Occipital lobe (tissue), 3 donors: ENCODE measurements at places on chromosomes 13 and 19.

- DNase-seq: no peak
Measured at GRCh38 chr13:100533588-100534041, 55.0 kb downstream of the GGACT start.

GRCh38 chr13:59236944-59237343 lies 926.8 kb downstream of the DIAPH3 start:
- no peak for DNase-seq

DNA sequence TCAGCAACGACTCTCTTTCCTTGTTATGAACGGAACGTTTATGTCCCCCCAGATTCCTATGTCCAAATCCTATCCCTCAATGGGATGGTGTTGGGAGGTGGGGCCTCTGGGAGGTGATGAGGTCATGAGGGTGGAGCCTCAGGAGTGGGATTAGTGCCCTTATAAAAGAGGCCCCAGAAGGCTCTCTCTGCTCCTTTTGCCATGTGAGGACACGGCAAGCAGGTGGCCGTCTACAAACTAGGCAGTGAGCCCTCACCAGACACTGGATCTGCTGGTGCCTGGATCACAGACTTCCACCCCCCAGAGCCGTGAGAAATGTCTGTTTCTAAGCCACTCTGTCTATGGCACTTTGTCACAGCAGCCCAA lies 53.2 kb downstream of the EPS15L1 start:
- DNase-seq: no peak

DNA sequence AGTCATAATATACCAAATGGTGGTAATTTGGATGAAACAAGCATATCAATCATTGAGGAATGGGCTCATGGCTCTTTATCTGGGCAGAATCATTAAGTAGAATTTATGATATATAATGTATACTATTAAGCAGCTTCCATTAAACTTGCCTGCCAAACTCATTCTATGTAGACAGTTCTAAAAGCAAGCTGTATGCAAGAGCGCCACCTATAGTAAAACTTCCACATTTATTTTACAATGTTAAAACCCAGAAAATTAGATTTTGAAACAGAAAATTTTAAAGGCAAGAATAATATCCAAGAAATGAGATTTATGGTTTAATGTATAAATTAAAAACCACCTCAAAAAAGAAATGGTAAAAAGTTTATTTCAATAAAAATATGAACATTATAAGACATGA lies 161.5 kb downstream of the MZT1 start:
- DNase-seq: no peak

GRCh38 chr13:108573455-108573854 lies 56.0 kb upstream of the MYO16 start:
- DNase-seq: no peak

GRCh38 chr19:43623889-43624670 lies 4.7 kb upstream of the ZNF428 start:
- no peak for DNase-seq

- DNase-seq: no peak
Measured at GRCh38 chr13:99983499-99984401, 2.2 kb downstream of the ZIC2 start.

DNA sequence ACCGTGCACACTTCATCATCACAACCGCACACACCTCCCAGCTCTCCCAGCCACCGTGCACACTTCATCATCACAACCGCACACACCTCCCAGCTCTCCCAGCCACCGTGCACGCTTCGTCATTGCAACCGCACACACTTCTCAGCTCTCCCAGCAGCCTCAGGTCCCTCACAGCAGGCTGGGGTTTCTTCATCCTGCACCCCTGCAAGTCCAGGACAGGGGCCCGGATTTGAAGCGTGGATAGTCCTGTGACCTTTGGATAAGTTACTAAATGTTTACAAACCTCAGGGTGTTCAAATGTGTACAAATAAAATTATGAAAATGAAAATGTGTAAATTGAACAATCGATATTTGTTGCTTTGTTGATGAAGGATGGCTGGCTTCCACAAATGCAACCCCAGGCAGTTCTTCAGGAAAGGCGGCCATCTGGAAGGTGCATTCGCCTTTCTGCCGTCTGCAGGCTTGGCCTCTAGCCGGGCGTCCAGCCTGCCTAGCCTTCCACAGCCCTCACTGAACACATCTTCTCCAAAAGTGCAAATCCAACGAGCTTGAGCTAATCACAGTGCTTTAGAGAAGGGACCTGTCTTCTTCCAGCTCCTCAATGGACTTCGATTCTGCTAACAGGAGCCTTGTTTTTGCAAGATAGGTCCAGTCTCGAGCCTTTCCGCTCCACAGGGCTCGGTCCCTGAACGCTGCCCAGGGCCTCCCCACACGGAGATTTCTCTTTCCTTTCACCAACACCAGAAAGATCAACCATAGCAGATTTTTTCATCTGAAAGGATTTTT lies 74.2 kb downstream of the SPACA7 start:
- DNase-seq: no peak

GRCh38 chr19:45179072-45179891 lies 698 bp downstream of the BLOC1S3 start:
- no peak for DNase-seq

DNA sequence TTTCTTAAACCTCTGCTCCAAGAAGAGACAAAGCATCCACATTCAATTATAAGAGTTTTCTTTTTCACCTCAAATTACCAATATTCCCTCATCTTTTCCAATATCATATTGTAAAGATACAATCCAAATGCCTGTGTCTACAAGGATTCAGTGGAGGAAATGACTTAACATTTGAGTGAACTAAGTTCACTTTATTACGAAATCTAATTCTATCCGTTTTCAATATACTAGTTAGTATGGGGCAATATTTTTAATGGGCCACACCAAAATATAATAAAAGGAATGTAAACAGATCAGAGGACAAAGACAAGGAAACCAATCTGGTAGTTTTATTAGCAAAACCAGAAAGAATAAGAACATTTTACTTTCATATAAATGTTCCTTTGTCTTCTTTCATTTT lies 136.0 kb downstream of the DCLK1 start:
- no peak for DNase-seq

DNA sequence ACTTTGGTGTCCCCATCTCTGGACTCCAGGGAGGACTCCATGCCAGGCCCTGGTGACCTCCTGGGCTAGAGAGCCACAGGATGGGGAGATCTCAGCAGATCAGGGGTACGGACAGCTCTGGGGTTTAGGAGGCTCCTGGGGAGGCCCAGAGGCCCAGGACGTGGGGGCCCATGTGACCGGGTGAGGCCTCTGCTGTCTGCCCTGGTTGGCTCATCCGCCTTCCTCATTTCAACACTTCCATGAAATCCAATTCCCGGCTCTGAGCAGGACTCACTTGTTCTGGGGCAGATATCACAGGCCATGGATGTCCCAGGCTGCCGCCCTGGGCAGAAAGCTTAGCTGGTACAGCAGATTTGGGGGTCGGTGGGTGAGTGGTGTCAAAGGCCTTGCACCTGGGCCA lies 1.1 kb upstream of the PRAM1 start:
- no peak for DNase-seq

GRCh38 chr13:40660141-40660664 lies 6.2 kb downstream of the FOXO1 start:
- no peak for DNase-seq

DNA sequence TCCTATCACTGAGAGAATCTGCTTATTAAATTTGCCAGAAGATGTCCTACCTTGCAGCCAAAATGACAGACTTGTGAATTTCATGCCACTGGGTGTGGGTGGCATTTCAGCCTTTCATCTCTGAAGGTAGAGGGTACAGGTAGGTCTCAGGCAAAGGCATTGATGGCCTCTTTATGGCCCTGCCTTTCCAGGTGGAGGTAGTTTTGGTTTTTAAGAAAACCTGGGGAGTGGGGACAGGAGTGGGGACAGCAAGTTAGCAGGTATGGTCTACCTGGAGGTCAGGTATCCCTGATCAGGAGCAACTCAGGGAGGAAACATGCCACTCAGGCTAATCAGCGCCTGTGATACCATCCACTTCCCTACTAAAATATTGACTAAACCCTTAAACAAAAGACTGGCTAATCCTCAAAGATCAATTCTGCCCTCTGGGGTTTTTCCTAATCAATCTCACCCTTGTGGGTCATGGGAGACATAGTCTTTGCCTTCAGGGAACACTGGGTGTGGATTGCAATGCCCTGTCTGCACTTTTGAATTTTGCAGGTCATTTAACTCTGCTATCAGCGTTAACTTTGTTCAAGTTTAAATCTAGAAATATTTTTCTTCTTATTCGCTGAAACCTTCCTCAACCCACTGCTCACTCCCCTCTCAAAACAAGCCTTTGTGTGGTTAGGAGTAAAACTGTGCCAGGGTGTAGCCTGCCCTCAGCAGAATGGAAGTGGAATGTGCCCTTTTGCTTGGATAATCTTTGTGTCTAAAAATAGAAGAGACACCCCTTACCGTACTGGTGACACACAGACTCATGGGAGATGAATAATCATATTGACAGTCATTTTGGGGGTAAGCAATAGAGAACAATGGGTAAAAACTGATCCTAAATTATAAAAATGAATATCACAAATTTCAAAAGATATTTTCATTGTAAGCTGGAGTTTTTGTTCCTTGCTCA lies 233.7 kb downstream of the COG6 start:
- no peak for DNase-seq

GRCh38 chr13:52130641-52131040 lies 1.8 kb upstream of the NEK5 start:
- DNase-seq: no peak

GRCh38 chr13:81609335-81609734 lies 1268.4 kb upstream of the SPRY2 start:
- DNase-seq: no peak

GRCh38 chr19:566403-566802 lies 6.0 kb upstream of the BSG start:
- no peak for DNase-seq

- no peak for DNase-seq
Measured at GRCh38 chr19:14106840-14107239, 10.7 kb downstream of the PRKACA start.

- no peak for DNase-seq
Measured at GRCh38 chr13:77623806-77624205, 73.7 kb upstream of the SLAIN1 start.

DNA sequence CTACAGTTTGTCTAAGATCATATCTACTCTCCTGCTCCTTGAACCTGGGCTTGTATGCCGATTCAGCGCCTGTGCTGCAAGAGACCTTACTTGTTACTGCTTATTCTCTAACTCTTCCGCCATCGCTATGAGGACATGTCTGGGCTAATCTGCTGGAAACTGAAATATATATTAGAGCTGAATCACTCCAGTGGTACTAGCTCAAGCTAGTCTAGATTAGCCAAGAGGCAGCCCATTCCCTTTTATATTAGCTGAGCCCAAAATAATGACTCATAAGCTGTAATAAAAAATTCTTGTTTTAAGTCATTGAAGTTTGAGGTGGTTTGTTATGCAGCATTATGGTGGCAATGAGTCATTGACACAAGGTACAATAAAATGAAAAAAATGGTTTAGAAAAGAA lies 52.8 kb downstream of the SLC6A16 start:
- DNase-seq: no peak

DNA sequence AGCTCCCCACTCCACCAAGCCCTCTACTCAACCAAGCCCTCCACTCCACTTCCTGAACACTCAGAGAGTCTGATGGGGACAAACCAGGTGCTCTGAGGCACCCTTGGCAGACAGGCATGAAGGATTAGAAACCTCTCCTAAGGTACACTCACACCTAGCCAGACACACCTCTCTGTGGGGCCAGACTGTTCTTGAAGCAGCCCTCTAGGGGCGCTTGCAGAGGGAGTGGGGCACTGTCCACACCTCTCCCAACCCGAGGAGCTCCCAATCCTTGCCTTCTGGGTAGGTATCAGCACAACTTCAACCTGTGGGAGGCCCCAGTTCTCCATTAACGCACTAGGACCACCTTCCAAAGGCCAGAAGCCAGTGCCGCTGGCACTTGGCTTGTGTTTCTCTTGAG lies 108.7 kb upstream of the VSTM2B start:
- DNase-seq: no peak

DNA sequence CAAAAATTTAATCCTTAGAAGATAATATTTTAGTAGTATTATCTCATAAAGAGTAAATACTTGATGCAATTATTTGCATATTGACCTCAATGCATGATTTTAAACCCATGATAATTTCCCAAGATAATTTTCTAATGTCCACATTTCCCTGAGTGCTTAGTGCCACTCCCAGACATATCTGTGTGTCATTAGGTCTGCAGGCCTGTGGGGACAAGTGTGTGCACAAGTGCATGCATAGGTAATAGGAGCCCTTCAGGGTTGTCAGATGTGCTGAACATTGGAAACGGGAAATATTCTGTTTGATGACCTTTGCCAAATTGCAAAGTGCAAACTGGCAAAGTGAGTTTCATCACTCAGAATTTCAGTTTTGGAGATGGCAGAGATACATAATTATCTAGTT lies 369.9 kb downstream of the KLF5 start:
- DNase-seq: no peak

DNA sequence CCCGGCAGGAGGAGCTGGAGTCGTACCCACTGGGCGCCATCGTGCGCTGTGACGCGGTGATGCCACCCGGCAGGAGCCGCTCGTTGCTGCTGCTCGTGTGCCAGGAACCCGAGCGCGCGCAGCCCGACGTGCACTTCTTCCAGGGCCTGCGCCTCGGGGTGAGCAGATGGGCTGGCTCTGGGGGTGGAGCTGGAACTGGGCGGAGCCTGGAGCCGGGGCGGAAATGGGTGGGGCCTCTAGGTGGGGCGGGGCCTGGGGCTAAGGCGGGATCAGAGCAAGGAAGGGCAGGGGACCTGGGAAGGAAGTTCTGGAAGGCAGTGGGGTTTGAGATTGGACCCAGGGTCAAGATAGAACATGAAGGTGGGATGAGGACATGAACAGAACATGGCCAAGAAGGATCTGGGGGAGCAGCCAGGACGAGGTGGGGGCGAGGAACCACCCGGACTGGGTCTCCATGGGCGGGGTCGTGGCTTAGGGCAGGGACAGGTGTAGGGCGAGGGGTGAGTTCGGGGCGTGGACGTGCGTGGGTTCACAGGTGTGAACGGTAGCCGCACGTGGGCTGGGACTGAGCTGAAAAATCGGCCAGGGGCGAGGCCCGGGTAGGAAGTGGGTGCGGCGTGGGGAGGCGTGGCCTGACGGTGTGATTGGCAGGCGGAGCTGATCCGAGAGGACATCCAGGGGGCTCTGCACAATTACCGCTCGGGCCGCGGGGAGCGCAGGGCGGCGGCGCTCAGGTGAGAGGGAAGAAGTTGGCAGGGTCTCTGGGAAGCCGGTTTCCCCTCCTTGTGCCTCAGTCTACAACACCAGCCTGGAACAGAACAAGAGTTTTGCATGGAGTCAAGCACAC lies 4.7 kb downstream of the EPS8L1 start:
- DNase-seq: no peak

- DNase-seq: no peak
Measured at GRCh38 chr13:92609376-92609775, 617.2 kb upstream of the GPC6 start.

- DNase-seq: no peak
Measured at GRCh38 chr13:75507027-75508001, 25.3 kb upstream of the TBC1D4 start.

- DNase-seq: no peak
Measured at GRCh38 chr13:48531416-48532255, 1.2 kb downstream of the RCBTB2 start.

- DNase-seq: no peak
Measured at GRCh38 chr13:39402221-39402970, 200.6 kb downstream of the LHFPL6 start.

DNA sequence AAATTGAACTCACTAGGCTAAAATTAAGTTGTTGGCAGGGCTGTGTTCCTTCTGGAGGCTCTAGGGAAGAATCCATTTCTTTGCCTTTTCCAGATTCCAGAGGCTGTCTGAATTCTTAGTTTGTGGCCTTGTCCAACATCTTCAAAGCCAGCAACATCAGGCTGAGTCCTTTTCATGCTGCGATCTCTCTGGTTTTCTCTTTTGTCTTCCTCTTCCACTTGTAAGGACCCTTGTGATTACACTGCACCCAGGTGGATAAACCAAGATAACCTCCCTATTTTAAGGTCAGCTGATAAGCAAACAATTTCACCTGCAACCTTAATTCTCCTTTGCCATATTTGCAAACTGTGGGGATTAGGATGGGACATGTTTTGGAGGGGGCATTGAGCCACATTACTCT lies 11.5 kb downstream of the UTP14C start:
- DNase-seq: no peak
